Cardiac septum (tissue), 1 donor: ENCODE measurements at places on chromosomes 4 and X.

- DNase-seq = no peak
Measured at GRCh38 chrX:44035571-44035970, 62.4 kb upstream of the NDP start.

DNA sequence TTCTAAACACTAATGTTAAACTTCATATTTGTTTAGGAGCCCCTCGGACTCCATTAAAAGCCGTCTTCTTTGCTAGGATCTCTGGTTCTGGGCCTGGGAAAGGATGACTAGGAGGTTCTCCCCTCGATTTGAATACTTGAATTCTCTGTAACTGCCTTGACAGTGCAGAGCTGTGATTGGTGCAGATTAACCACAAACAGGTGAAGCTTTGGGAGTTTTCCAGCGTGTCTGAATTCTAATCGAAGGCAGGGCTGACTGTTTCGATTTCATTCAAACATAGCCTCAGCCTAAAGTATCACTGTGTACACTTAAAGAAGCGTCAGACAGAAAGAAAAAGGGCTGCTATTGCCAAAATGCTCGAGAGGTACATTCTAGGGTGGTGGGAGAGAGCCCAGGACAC lies 29.0 kb downstream of the TFDP3 start:
- no peak for DNase-seq

GRCh38 chr4:95217197-95217596 lies 331.6 kb downstream of the UNC5C start:
- no peak for DNase-seq

GRCh38 chrX:17922303-17922702 lies 61.2 kb upstream of the RAI2 start:
- DNase-seq = no peak

DNA sequence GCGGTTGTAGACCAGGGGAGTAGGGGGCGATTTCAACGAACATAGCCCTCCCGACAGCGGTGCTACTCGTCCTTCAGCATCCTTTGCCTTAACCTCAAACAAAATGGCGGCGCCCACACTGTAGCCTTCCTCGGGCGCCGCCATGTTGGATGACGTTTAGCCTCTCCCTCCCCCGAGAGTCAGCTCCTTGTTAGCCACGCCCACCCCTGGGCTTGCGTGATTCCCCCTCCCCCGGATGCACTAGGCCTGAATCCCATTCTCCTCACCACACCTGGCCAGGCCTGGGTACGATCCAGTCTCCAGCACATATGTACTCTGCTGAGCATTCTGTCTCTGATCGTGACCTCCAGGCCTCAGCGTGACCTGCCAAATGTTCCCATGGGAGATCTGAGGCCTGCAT lies 49.0 kb upstream of the ZNF157 start:
- no peak for DNase-seq

GRCh38 chr4:139279760-139280620 lies at the start of gene MGARP:
MGARP (minus strand) TSS chr4:139280225; CDS start chr4:139280158, 67 bp downstream.
- peak; percentile 77 for DNase-seq

GRCh38 chr4:107877361-107877760 lies 52.6 kb downstream of the SGMS2 start:
- no peak for DNase-seq

- DNase-seq = no peak
Measured at GRCh38 chrX:155094468-155095061, 23.3 kb downstream of the BRCC3 start.

- no peak for DNase-seq
Measured at GRCh38 chr4:81814987-81815541, 343.4 kb upstream of the RASGEF1B start.
